ENCODE measurements at places on chromosomes 12 and 14.

DNA sequence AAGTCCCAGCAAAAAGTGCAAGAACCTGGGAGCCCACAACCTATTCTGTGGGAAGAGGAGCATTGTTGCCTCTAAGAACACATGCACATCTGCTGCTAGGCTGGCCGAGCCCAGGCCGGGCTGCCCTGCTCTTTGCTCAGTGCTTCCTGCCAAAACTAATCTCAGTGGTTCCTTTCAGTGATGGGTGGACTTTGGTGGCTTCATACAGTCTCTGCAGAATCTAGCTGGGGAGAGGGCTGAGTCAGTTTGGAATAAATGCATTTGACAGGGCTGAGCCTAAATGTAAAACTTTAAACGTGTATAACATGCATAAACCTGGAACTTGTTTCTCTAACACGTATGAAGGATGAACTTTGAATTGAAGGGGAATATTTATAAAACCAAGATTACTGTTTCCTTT lies 44.6 kb downstream of the CCDC177 start:
- no peak for DNase-seq

DNA sequence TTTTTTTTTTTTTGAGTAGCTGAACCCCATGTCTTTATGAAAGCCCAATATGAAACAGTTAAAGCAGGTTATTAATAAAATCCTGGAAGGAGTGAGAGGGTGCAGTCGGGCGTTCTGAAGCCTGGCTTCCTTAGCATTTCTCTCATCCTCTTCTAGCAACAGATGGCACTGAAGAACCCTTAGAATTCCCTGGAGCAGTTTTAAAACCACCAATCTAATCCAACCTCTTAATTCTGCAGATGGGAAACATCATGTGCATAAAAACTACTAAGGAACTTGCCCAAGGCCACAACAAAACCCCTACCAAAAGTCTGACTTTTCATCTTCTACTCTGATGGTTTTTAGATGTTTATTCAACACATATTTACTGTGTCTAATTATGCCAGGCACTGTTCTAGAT lies 25.2 kb downstream of the PRDM4 start:
- no peak for DNase-seq

DNA sequence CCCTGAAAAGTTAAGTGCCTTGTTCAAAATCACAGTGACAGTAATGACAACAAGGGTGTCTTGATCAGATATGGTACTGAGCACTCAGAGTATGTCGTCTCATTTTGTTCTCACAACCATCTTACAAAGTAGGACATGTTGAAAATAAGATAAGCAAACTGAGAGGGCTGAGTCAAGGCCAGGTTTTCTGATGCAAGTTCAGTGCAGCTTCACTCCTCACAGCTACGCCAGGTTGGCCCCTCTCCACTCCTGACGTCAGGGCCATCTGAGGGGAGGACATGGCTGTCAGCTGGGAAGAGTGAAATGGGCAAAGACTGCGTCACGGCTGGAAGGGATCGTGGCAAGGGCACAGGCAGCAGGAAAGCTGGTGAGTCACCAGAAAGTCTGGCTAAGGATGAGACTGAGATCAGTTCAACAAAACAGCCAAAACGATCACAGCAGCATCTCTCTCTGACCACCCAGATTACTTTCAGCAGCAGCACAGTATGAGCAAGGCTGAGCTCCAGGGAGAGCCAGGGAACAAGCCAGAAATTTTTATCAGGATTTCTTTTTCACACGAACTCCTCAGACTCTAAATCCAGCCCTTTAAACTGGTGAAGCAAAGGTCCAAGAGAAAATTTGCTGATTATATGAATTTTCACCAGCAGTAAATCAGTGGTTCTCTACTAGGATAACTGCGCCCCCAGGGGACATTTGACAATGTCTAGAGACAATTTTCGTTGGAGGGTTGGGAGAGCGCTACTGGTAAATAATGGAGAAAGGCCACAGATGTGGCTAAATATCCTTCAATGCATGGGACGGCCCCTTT lies 297.9 kb upstream of the AMIGO2 start:
- no peak for DNase-seq

- DNase-seq: no peak
These were observed 26.9 kb downstream of the GLIPR1L1 start for GRCh38 chr12:75361408-75361807.

DNA sequence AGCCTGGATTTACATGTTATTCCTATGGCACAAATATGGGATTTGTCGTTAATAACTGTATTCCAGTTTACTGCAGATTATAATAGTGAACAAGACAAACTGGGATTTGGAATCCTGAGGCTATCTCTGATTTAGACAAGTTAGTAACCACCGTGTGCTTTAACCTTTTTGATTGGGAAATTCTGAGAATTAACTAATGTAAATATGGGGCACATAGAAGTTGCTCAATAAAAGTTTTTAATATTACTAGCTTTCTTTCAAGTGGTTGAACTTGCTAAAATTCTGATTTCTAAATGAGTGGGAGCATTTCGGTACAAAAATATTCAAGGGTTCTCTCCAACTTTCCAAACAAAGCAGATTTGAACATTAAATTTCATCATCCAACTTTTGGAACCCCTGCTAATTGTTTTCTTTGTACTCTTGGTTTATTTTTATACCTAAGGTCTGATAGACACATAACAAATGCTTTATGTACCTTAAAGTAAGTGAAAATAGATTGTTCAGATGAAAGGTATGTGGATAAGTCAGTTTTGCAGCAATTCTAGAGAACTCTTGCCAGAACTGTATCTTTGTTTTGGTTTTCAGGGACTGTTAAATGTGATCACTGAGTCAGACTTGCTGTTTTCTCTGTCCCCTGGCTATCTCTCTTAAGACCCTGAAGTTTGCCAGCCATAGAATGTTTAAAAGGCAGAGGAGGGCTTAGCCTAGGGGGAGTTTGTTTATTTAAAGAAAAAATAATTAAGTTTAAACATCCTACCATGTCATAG lies 57.5 kb downstream of the FRS2 start:
- DNase-seq: no peak

GRCh38 chr14:44652640-44653039 lies 145.6 kb upstream of the FSCB start:
- no peak for DNase-seq

DNA sequence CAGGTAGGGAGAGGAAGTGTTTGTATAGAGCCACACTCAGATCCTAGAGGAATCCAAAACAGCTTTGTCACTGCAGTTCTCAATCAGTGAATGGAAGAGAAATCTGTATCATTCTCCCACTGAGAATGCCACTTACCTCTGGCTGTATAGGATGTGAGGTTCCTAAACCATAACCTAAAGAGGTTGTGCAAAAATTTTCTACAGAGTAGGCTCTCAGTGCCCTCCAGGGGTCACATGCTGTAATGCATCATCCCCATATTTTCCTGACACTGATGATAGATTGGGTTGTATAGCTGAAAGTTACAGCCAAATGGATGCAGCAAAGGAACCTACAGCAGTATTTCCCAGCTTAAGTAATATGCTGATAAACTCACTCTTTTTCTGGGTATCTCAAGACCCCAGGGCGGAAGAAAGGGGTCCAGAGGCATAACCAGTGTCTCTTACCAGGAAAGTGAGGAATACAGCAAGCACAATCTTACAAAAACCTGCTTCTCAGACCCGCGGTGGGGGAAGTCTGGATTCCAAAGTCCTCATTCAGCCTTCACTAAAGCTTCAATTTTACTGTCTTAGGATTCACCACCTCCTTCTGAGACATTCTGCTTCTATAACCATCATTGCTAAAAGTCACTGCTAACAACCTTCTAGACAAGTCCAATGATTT lies 3.8 kb downstream of the BCDIN3D start:
- DNase-seq: no peak

DNA sequence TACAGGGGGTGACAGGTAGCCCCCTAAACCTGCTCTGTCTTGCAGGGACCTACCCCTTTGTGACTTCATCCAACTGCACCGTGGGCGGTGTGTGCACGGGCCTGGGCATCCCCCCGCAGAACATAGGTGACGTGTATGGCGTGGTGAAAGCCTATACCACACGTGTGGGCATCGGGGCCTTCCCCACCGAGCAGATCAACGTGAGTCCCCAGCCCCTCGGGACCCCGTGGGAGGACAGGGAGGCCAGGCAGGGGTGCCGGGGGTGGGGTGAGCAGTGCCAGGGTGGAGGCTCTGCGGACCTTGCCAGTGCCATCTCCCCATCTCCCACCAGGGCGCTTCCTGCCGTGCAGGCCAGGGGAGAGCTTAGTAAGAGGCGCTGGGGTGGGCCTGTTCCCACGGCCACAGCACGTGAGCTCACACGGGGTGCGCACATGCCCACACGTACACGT lies 11.1 kb upstream of the SIVA1 start:
- no peak for DNase-seq

DNA sequence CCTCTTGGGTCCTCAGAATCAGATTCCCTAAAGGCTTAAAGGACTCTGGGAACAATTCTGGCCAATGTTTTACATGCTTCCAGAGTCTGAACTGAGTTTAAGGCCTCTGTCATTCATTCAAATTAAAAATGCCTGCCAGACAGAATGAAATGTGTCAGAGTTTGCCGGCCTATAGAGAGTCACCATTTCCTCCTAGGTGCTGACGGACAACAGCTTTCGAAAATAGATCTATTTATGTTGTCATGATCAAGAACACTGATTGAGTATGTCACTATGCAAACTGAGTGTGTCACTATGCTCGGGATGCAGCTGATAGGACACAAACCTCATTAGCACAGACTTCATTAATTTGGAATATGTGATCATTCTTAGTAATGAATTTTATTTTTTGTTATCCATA lies 151.4 kb upstream of the TMCC3 start:
- DNase-seq: no peak

DNA sequence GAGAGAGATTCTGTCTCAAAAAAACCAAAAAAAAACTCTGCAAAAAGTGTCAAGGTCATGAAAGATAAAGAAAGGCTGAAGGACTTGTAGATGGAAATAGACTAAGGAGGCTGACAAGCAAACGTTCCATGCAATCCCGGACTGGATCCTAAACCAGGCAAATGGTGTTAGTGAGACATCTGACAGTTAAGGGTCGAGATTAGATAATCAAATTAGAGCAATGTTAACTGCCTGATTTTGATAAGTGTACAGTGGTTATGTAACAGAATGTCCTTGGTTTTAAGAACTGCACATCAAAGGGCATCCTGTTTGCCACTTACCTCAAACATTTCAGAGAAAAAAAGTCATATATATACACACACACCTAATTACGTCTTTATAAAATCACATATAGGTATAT lies 3.5 kb upstream of the RAN start:
- no peak for DNase-seq

DNA sequence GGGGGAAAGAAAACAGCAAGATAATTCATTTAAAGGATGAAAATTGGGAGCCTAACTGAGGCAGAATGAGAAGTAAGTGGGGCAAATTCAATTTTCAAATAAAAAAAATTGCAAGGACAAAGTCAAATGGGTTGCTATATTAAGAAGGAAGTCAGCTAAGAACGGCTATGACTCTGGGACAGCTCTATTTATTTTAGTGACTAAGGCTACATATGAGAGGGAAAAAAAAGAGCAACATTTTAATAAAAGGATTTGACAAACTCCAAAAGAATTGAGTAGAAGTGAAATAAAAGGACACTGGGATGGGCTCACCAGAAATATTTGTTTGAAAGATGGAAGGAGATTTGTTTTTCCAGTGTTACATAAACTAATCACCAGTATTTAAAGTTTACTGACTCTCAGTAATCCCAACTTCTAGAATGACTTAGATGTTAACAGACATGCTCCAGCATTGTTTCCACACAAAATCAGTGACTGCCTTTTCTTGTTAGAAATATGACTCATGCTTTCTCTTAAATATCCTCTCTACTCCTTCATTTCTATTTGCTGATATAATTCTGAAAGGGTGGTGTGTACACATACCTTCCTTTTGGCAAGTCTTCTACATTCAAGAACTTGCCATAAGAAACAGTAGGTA lies 198.5 kb downstream of the SLC25A21 start:
- DNase-seq: no peak

All from activated naive CD4-positive, alpha-beta T cell (primary cell).